Activated CD4-positive, alpha-beta T cell treated with anti-CD3 and anti-CD28 coated beads, Interleukin-2, amount 50 U/mL, for 24 hours (primary cell): ENCODE measurements at places on chromosomes 1 and 21.

DNA sequence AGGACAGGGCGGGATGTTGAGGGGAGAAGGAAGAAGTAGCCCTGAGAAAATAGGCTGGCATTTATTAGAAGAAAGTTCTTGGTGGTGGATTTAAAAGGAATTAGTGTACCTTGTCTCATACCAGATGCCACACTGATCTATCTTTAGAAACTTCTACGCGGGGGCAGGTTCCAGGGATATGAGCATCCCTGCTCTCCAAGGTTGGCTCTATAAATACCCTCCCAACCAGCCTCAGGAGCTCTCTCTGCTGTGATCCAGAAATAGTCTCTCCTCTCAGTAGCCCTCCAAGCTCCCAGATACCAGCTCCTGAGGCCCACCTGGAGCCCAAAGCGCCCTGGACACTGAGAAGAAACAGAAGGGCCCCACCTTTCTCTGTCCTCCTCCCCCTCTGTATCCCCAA, 128.3 kb upstream of the TNR start:
- DNase-seq: no peak

DNA sequence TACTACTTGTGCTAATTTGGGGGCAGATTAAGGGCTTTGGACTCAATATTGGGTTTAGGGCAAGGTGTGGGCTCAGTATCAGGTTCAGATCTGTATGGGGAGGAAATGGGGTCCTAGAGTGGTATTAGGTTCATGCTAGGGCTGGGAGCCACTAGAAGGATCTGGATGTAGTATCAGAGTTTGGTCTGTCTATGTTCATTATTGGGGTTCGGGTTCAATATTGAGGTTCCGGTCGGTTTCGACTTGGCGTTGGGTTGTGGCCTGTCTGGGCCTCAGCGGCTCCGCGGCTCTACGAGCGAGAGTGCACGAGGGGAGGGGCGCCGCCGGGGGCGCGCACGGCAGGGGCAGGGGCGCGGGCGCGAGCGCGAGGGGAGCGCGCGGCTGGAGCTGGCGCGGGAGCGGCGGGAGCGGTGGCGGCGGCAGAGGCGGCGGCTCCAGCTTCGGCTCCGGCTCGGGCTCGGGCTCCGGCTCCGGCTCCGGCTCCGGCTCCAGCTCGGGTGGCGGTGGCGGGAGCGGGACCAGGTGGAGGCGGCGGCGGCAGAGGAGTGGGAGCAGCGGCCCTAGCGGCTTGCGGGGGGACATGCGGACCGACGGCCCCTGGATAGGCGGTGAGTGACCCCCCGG, at the start of gene PTPRF:
Gene PTPRF, plus strand, starts transcription at position 401 of the 624 bp plus-strand sequence. CDS start 14,193 bp downstream, outside the sequence.
- DNase-seq: no peak

GRCh38 chr1:25861316-25862286, 2.3 kb upstream of the AUNIP start:
- DNase-seq: no peak

DNA sequence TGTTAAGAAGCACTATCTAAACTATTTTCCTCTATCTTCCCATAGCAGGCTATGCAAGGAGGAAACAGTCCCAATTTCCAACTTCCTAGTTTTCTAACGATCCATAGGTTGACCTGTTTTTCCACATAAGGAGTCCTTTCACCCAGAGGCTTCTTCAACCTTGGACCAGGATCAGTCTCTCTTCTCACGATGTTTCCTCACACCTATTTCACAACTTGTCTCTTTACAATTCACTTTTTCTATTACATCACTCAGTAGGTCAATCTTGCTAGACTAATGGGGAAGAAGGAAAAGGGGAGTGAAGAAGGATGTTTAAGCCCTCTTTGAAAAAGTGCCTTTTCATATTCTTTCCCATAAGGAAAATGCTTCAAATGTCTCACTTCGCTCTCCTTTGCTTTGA, 15.9 kb downstream of the PALMD start:
- no peak for DNase-seq

- no peak for DNase-seq
Measured at GRCh38 chr1:108877348-108878159, 769 bp downstream of the GPSM2 start.

DNA sequence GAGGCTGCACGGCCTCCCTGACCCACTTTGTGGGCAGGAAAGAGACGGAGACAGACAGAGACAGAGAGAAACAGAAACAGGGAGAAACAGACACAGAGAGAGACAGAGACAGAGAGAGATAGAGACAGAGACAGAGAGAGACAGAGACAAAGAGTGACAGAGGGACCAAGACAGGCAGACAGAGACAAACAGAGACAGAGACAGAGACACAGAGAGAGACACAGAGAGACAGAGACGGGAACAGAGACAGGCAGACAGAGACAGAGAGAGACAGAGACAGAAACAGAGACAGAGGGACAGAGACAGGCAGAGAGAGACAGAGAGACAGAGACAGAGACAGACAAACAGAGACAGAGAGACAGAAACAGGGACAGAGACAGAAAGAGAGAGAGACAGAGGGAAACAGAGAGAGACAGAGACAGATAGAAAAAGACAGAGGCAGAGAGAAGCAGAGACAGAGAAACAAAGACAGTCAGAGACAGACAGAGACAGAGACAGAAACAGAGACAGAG, 3.1 kb downstream of the COL6A1 start:
- DNase-seq: no peak

- no peak for DNase-seq
Measured at GRCh38 chr1:90100566-90100965, 105.7 kb downstream of the ZNF326 start.
